Panc1 (cell line): ENCODE measurements at places on chromosomes 7 and 10.

DNA sequence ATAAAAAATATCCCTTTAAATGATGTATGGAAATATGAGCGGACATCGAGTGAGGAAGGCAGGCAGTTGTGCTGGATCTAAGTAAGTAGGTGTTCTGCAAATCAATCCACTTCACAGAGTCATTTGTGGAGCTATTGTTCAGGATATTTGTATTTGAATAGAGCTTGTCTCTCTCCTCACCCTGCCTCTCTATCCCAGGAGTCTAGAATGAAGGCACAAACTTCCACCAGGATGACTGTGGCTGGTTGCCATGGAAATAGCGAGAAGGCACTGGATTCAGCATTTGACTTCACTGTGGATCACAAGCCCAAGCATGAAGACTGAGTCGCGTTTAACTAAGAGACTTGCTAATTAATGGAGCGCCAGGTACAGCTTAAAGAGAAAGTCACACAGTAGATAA is 53.2 kb downstream of the NPY start:
- no peak for DNase-seq

DNA sequence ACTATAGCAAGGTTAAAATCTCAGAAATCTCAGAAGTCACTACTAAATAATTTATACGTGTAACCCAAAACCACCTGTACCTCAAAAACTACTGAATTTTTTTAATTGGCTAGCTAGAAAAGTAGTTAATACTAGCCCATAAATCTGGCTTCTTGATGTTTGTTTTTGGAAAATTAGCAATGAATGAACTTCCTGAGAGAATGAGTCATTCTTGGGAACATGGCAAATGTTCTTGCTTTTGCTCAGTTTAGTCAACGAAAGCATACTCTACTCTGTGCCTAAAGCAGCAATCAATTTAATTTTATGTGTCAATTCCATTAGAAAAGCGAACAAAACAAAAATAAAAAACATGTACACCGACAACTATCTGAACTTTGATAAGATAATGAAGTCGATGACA is 69.2 kb downstream of the SEMA3E start:
- no peak for DNase-seq

DNA sequence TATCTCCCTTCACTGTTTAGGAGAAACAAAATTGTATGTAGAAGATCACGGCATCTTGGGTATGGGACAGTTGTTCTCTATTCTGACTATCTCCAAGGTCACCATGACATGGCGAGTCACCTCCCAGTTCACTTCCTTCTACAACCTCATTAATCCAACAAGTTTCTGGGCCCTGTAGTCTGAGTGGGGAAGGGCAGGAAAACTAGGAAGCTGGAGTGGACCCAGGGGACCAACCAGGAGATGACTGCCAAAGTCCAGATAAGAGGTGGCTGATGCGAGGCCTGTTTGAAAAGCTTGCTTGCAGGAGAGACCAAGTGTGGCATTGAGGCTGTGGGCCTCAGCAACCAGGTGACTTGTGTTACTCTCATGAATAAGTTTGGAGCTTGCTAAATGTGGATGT is 584.9 kb downstream of the TNS3 start:
- DNase-seq, result no peak

DNA sequence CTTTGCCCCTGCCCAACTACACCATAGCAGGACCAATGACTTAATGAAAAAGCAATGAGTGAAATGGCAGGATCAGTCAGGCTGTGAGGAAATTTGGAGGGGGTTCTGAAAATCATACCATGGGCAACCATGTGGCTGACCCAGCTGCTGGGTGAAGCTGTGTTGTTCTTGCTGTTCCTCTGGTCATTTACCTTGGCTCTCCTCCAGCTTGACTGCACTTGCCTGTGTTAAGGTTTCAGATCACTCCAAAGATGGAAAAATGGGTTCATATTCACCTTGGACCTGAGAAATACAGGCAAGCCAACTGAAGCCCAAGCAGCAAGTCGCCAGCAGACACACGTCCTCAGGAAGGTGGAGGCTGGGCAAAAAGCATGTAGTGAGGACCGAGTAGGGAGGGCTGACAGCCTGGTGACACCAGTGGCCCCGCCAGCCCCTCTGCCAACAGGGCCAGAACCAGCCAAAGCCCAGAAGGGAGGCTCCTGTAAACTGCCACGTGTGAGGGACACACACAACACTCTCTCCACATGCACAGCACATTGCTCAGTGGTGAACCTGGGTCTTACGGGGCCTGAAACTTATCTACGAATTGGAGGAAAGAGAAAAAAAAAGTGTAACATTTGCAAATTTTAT is 40.1 kb downstream of the PARP12 start:
- no peak for DNase-seq

GRCh38 chr7:101134399-101134980 is 7.6 kb downstream of the SERPINE1 start:
- no peak for DNase-seq

DNA sequence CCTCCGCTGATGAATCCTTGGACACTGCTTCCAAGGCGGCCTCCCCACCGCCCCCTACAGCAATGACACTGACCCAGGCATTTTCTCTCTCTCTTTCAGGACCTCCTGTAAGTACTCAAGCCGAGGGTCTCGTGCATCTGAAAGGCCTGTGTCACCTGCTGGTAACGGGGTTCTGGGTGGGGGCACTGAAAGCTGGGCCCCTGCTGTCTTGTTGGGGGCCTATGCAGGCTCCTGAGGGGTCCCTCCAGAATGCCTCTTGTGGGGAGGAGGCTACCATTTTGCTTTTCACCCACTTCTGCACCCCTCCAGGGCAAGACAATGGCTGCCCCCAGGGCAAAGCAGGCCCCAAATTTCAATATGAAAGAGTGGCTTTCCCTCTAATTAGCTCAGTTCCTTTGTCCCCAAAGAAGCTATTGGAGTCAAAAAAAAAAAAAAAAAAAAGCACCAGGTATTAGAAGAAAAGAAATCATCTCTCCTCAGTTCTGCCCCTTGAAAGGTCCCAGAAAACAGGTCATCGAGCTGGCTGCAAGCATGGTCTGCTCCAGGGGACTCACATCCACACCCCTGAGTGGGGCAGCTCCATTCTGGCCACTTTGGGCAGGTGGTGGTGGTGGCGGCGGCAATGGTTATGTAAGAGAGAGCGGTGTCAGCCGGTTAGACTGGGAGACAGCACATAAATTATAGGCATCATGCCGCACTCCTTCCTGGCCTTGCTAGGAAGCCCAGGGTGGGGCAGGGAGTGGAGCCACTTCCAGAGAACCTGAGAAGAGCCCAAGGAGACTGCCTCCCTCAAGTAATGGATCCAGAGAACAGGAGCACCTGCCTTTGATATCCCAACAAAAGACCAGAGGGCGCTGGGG is 66.2 kb downstream of the COL13A1 start:
- no peak for DNase-seq

GRCh38 chr7:101884671-101885596 is 67.5 kb downstream of the CUX1 start:
- no peak for DNase-seq
